ENCODE measurements at places on chromosomes 1 and 21.

DNA sequence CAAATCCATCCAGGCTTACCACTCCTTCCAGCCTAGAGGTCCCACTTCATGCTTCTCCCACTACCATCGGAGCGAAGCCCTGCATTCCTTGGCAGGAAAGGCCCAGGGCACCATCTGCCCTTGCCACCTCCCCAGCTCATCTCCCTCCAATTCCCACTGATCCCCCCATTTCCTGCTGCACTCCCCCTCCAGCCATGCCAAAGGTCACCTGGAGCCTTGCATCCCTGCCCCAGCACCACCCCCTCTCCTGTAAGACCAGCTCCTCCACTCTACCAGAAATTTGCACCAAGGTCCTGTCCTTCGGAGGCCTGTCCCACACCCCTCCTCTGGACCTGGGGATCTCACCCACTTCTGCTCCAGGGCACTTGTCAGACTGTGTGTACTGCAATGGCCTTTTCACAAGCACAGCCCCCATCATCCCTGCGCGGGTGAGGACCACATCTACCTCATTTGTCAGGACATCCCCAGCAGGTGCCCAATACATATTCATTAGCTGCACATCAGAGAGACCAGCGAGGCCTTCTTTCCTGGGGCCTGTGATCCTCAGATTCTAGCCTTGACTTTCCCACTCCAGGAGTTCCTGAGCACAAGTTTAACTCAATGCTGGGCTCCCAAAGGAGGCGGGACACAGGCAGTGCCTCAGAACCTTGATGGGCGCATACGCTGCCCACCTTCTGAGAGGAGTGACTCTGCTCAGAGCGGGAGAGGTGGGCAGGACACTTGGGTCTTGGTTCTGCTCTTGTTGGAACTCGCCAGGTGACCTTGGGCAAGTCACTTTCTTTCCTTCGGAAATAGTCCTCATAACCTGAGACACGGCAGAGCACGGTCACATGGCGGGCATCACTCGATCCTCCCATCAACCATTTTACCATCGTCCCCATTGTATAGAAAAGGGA lies 49.9 kb upstream of the EDN2 start:
- no peak for DNase-seq

DNA sequence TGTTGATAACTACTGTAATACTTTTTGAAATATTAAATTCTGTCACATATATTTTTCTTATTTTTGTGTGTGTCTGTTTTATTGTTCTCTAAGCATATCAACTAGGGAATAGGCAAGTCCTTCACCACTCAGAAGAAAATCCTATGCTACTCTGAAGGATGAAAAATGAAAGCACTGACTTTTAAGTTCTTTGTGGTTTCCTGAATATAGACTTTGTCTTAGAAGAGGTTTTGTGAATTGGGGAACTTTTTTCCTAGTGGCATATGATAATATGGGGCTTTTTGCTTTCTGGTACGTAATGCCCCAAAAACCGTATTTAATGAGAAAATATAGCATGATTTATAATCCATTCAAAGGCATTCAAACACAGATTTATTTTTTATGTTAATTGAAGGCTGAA lies 136.0 kb downstream of the SNX7 start:
- DNase-seq: no peak

- DNase-seq: no peak
Measured at GRCh38 chr1:29243023-29243870, 6.9 kb downstream of the PTPRU start.

- no peak for DNase-seq
Measured at GRCh38 chr1:213286235-213286634, 235.2 kb downstream of the RPS6KC1 start.

DNA sequence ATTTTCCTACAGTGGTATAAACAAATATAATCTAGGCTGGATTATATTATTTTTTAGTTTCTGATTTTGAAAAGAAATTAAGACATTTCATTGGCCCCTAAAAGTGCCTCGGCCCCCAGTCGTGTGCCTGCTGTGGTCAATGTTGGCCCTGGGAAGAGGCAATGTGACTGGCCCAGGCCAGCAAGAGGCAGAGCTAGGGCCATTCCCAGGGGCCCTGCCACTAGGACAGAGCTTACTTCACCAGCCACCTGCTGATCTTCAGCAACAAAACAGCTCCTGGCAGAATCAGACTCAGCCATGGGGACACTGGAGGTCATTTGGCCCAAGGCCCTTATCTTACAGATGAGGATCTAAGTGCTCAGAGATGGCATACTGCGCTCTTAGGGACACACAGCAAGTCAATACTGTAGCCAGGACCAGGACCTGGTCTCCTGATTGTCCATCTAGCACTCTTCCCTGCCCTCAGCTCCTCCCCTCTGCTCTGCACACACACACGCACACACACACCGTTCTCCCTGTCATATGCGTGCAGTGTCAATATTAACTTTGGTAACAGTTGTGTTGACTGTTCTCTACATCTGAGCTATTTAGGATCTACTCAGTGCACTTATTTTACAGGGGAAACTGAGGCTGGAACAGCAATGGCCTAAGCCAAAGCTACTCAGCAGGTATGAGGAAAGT lies 16.6 kb upstream of the KLHDC7A start:
- no peak for DNase-seq

DNA sequence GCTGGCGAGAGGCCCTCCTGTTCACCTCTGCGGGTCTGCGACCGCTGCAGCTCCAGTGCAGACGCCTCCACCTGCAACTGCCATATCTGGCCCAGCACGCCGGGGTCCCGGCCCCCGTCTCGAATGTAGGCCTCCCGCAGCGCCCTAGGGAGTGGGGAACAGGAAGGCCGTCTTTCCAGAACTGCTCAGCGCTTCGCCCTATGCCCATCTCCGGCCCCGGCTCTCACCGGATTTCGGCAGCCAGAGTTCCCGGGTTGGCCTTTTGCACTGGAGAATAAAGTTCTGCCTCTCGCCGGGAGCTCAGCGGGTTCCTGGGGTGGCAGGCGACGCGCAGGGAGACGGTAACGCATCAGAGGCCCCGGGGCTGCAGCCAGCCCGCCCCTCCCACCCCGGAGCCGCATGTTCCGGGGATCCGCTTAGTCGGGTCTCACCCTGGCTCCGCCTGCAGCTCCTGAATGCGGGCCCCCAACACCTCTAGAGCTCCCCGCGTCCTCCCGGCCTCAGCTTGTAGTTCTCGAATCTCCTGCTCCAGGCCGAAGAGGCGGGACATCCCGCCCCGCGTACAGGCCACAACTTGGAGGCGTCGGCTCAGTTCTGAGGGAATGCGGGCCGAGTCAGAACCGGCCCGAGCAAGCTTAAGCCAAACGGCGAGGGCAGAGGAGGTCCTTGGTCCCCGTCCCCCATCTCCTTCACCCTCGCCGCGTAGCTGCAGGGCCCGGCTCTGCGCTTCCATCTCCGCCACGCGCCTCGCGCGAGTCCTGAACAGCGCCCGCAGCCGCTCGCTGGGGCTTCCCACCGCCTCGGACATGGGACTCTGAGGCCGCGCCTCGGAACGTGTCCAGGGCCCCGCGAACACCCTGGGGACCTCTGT lies 1.1 kb downstream of the CCDC17 start:
- DNase-seq: no peak

GRCh38 chr1:117389284-117389683 lies 22.0 kb downstream of the MAN1A2 start:
- DNase-seq: no peak

GRCh38 chr1:97307151-97307550 lies 585.6 kb downstream of the PTBP2 start:
- DNase-seq: no peak
